ENCODE measurements at places on chromosomes 2 and 18.

DNA sequence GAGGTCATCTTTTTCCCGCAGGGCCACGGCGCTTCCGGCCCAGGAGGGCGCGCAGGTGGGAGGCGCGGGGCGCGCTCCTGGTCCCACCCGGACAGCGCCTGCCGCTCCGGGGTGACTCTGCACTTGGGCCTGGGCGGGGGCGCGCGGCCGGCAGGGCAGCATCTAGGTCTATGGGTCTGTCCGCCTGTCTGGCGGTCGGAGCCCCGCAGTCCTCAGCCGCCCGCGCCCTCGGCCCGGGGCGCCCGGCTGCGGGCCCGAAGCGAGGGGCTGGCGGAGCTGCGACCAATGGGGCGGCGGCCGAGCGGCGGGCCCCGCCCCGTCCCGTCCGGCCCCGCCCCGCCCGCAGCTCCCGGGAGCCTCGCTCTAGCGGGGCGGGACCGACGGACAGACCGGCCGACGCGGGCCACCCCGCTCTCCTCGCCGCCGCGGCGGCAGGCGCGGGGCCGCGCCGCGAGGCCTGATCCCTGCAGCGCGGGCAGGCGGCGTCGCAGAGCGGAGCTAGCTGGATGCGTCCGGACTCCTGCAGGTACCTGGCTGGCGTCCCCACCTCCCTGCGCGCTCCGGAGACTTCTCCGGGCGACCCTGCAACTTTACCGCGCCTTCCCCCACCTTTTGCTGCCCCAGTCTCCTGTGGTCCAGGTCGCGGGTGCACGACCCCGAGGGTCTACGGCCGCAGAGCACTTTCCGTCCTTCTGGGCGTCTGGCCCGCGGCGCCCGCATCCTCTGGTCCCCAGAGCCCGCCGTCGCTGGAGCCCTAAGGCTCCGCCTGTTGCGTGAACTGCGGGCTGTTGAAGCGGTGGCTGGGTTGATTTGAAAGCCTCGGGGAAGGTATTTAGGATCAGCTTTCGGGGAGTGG, at the start of gene KCNS3:
KCNS3 (plus strand) TSS at position 387 of the 856 bp plus-strand sequence. CDS start 52,342 bp downstream, outside the sequence.
- DNase-seq, result no peak

DNA sequence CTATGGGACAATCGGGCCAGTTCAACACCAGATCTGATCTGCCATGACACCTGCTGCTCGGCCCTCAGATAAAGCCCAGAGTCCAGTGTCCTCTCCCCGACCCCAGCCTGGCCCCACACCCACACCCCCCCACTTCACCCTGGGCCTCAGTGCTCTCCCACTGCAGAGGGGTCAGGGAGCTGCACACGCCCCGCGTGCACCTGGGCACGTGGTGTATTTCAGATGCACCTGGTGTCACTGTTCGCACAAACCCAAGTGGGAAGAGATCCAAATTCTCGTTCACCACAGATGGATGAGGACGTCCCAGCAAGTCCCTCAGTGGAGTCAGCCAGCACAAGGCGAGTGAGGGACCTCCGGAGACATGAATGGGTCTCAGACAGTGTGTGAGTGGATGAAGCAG, 161.3 kb downstream of the RTP5 start:
- DNase-seq, result no peak

DNA sequence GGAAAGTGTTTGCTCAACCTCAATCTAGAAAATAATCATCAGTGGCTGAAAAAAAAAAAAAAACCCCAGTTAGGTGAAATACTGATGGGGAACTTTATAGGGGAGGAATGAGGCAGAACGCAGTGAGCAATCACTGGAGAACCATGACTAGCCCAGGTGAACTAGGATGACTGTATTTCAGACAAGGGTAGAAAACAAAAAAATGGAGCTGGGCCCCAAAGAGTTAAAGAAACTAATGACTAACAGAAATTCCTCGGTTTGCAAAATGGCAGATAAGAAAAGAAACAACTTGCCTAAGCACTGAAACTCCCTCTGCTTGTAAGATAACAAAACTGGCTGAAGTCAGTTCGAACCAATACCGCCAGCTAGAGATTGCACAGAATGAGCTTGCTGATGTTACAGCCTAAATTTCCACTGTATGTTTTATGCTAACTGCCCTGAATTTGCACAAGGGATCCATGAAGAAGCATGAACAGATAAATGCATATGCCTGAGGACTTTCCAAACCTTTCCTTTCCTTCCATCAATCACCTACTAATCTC, 245.9 kb downstream of the METTL4 start:
- DNase-seq, result no peak

DNA sequence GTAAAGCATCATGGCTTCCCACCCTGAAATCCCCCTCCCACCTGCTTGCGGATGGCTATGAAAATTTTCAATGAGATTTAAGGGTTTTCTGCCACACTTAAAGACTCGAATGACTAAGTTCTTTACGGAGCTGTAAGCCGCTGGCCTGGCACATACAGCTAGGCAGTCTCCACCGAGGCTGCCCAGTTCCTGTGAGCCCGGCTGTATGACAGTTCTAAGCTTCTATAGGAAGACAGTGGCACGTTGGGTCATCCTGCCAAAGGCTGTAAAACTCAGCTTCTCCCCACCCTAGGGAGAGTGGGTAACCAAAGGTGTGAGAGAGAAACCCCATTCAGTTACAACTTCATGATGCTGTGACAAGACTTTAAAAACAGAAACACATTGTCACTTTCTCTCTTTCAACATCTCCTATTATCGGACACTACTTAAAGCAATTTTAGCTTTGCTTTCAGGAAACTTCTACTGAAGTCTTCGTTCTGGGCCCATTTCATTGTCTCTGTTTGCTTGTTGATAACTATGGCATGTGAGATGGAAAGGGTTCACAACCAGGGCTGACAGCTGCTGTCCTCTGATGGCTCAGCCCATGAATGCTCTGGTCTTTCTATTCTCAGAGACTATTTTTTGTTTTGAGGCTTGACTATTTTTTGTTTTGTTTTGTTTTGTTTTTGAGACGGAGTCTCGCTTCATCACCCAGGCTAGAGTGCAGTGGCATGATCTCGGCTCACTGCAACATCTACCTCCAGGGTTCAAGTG, 7.1 kb downstream of the CASP8 start:
- DNase-seq, result no peak

GRCh38 chr2:228432116-228432515, 250.6 kb upstream of the SPHKAP start:
- DNase-seq, result no peak

DNA sequence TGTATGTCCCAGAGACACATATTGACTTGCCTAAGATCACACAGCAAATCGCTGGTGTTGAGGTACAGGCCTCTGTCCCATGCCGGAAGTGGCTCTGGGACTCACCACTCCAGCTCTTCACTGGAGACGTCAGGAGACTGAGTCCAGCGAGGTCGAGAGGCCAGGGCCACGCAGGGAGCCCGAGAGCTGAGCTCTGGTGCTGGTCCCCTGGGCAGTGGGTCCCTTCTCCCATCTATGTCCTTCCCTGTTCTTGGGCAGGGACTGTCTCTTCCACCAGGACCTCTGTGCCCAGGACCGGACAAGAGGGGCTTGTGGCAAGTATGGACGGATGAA, 62.4 kb upstream of the TWIST2 start:
- DNase-seq, result no peak

GRCh38 chr2:232113821-232114220, 152.3 kb downstream of the DIS3L2 start:
- DNase-seq, result no peak

DNA sequence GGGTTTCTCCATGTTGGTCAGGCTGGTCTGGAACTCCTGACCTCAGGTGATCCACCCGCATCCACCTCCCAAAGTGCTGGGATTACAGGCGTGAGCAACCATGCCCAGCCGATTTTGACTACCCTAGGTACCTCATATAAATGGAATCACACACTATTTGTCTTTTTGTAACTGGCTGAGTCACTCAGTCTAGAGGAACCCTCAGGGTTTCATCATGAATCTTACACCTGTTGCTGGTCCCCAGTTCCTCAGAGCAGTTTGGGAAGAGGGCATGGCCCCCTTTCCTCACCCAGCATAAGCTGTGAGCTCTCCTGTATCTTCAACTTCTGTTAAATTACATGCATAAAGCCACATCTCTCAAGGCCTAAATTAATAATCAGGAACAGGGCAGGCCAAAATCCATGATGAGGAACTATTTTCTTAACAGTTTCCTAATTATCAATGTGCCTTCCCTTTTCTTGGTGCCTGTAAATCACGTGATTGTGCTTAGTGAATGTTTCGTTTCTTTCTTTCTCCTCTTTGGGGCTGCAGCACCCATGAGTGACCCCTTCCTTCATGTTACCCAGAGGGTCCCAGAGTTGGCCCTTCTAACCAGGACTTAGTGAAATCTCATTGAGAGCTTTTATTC, 20.9 kb downstream of the DYSF start:
- peak; percentile 72 for DNase-seq

DNA sequence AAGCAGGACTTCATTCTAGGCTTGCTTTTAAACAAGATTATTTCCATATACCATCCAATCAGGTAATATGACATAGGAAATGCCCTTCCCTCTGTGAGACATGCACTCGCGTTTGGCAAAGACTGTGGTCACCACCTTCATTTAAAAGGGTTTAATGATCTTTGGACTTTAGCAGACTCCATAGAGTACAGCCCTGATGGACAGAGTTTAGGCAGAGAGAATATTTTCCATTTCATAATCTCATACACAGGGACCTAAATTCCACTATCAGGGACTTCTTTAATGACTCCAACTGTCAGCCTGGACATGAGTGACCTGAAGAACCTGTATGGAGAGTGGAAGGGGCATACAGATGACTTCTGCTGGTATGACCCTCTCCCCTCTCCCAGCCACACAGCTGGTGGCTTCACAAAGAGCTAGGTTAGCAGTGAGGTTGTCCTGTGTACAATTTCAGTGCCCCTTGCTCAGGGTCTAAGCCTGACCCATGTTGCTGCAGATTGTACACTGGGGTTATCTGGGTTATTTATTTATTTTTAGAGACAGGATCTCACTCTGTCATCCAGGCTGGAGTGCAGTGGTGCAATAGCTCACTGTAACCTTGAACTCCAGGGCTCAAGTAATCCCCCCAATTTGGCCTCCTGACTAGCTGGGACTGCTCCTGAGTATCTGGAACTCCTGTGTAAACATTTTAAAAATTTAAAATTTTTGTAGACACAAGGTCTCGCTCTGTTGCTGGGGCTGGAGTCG, 59.2 kb downstream of the PTPRM start:
- DNase-seq, result no peak

- no peak for DNase-seq
These were observed 9.3 kb upstream of the SCTR start for GRCh38 chr2:119533560-119533959.

DNA sequence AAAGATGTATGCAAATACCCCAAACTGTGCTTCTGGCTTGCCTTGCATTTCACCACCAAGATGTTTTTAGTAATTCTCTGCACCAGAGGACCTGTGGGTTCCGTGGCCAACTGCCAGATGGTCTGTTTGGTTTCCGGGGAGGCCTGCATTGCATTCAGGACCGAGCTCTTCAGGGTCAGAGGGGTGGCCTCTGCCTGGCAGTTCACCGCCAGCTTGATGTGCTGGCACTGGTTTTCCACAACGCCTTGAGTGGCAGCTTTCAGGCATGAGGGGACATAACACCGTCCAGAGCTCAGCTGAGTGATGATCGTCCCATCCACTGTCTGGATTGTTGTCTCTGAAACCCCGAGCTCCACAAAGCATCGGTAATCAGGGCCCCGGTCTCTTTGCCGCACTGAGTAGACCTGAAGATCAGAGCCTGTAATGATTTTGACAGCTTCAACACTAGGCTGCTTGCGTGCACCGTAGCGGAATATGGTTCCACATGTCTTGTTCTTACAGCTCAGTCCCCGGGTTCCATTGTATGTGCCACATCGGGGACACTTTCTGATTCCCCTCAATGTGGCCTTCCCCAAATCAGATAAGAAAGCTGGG, 9.4 kb downstream of the C2orf42 start:
- DNase-seq, result no peak

- no peak for DNase-seq
These were observed 215.0 kb upstream of the AGAP1 start for GRCh38 chr2:235278771-235279355.

DNA sequence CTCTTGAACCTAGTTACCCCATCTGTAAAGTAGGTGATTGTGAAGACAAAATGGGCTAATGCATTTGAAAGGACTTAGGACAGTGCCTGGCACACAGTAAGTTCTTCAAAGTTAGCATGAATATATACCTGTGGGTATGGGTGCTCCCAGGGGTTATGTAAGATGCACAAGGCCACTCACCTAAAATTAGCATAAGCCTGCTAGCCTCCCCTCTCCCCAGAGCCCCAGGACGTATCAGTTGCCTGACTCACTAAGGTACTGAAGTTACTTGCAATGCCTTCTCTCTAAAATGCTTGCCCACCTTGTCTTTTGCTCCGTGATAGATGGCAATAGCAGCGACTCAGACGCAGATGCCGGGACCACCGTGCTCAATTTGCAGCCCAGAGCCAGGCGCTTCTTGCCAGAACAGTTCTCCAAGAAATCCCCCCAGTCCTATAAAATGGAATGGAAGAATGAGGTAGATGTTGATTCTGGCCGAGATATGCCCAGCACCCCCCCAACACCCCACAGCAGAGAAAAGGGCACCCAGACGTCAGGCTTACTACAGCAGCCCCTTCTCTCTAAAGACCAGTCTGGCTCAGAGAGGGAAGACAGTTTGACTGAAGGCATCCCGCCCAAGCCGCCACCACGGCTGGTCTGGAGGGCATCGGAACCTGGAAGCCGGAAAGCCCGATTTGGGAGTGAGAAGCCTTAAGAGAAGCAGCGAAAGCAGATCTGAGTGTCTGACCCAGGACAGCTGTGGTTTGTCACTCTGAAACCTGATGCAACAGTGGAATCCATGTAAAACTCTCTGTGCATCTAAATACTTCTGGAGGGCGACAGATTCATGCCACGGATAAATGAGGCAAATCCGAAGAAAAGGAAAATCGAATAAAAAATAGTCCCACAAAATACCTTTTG, 53.8 kb upstream of the TMEM182 start:
- DNase-seq, result no peak

DNA sequence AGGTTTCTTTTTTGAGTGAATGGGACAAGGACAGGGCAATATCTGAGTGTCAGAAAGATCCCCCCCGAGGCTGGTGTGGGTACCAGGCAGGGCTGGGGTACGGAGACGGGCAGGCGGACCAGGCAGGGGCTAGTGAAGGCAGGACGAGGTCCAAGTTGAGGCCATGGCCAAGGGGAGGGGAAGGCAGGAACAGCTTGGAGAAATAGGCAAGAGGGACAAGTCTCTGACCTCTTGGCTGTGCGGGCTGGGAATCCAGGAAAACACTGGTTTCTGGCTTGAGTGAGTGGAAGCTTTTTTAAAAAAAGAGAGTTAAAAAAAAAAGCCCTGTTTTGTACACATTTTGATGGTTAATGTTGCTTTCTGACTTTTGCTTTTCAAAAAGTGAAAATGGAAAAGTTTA, 30.3 kb downstream of the ASAP2 start:
- DNase-seq, result no peak

- DNase-seq, result peak; percentile 29
These were observed 40.9 kb downstream of the KLHL29 start for GRCh38 chr2:23425885-23426262.

- DNase-seq, result no peak
These were observed 265.4 kb downstream of the ZNF385B start for GRCh38 chr2:179596018-179596417.

GRCh38 chr2:85012855-85013254, 41.9 kb downstream of the KCMF1 start:
- no peak for DNase-seq

DNA sequence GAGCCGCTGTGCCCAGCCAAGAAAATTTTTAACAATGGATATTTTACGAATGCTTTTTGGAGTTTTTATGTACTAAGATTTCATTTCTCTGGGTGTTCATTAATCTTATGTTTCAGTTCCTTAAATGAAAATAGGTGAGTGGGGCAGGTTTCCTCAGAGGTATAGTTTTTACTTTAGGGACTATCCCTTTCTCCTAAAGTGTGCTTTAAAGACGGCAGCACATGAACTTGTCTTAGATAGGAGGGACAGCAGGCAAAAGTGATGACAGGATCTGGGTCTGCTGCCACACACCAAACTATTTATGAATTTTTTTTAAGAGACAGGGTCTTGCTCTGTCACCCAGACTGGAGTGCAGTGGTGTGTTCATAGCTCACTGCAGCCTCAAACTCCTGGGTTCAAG, 8.0 kb upstream of the REL start:
- no peak for DNase-seq
